Left cardiac atrium (tissue), 4 donors: ENCODE measurements at places on chromosomes 6 and 20. TPM values are rescaled to one million over a fixed set of nuclear protein-coding genes. Genes with fewer than 3 reads are reported as not detected.

SKIC2 gene
- total RNA-seq = 45.1 TPM

DNA sequence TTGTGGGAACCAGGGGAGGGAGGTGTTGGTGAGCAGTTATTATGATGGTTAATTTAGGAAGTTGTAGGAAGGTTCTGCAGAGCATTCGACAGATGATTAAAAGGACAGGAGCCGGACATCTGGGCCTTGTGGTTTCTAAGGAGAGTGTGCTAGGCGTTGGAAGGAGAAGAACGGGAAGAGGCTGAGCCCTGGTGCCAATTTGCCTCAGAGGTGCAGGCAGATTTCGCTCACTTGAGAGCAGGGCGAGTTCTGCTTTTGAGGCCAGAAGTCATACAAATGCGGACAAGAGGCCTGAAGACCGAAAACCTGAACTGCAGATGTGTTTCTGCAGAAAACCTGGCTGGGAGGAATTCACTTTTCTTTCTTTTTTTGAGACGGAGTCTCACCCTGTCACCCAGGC lies 30.5 kb upstream of the RPS6KA2 start:
- DNase-seq = no peak

DNA sequence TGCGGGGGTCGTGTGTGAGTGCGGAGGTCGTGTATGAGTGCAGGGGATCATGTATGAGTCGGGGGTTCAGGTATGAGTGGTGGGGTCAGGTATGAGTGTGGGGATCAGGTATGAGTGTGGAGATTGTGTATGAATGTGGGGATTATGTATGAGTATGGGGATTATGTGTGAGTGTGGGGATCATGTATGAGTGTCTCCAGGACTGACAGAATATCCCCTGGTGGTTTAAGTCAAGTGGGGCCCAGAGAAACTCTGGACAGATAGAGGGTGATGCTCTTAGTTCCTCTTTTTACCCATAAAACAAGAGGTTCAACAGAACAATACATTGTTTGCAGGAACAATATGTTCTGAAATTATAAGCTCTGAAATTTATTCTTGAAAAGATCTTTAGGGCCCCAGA lies 131.9 kb downstream of the UST start:
- no peak for DNase-seq

- no peak for DNase-seq
Measured at GRCh38 chr6:151130329-151130728, 109.4 kb upstream of the AKAP12 start.

DNA sequence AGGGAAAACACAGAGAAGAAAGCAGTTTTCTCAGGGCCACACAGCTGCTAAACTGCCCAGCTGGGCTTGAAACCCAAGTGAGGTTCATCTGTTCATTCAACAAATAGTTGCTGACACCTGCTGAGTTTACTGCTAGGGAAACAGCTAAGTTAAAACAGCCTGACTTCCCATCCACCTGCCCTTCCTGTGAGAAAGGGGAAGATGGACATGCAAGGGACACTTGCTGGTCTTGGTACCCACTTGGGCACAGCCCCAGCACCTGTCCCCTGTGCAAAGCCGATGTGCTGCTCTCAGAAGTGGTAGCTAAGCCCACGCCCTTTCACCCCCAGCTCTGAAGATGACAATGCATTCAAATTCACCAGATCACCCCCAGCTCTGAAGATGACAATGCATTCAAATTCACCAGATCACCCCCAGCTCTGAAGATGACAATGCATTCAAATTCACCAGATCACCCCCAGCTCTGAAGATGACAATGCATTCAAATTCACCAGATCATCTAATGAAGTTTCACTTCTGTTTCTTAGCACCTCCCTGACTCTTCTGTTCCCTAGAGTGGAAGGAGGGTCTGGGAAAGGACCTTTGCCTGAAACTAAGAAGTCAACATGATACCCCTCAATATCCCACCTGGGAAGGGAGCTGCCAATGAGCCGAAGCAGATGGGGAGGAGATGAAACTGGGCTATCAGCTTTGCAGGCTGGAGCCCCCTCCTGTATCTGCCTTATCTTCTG lies 46.0 kb upstream of the TOP1 start:
- DNase-seq = no peak

DNA sequence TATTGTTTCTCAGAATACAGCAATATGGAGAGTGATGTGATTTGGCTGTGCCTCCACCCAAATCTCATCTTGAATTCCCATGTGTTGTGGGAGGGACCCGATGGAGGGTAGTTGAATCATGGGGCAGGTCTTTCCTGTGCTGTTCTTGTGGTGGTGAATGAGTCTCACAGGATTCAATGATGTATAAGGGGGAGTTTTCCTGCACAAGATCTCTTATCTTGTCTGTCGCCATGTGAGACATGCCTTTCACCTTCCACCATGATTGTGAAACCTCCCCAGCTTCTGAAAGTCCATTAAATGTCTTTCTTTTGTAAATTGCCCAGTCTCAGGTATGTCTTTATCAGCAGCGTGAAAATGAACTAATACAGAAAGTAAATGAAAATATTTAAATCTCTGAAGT lies 234.8 kb upstream of the TENT5A start:
- no peak for DNase-seq

ZNF165 gene
- 0.24 TPM for total RNA-seq

PDYN gene
- not detected for total RNA-seq

DNA sequence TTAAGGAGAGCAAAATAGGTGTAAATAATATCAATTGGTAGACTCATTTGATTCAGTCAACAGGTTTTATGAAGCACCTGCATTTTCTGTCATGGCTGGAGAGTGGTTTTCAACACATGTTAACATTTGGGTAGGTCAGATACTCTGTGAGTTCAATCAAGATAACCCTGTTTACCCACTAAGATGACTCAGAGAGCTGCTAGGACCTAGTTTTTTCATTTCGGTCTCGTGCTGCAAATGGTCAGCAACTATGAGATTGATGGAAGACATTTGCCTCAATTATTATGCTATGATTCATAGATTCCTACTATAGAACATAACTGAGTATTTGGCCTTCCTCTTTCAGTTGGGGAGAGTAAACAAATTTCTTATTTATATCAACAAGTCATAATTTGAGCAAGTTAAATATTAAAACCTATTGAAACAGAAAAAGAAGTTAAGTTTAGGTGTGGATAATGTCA lies 391.4 kb upstream of the CITED2 start:
- no peak for DNase-seq

SLC25A27 gene
- 7.8 TPM for total RNA-seq

RBPJL gene
- total RNA-seq = not detected

MUC21 gene
- total RNA-seq = not detected

GRCh38 chr6:140909625-140910024 lies 1223.1 kb upstream of the GJE1 start:
- no peak for DNase-seq

DNA sequence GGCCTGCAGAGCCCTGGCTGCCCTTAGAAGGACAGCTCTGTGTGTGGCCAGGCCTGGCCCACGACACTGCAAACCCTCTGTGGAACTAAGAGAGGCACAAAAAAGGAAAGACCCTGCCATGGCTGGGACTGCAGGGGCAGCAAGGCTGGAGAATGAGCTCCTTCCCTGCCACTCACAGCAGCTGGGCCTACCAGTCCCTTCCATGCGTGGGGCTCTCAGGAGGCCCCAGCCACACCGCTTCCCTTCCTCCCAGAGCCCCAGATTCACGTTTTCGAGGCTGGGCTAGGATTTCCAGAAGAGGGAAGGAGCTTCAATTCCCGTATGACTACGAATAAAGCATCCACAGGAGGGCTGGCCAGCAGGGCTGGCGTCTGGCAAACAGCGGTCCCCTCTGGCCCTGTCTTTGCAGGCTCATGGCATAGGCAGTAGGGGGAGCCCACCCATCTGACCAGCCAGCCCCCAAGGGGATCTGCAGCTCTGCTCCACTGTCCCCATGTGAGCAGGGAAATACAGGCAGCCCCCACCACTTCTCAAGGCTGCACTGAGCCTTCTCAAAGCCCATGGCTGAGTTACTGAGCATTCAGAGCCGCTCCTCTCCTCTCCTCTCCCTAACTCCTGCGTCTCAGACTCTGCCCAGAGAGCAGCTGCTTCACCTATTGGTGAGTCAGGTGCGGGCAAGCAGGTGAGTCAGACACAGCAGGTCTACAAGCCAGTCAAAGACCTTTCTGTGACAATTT lies 53.1 kb downstream of the NINL start:
- no peak for DNase-seq

DNA sequence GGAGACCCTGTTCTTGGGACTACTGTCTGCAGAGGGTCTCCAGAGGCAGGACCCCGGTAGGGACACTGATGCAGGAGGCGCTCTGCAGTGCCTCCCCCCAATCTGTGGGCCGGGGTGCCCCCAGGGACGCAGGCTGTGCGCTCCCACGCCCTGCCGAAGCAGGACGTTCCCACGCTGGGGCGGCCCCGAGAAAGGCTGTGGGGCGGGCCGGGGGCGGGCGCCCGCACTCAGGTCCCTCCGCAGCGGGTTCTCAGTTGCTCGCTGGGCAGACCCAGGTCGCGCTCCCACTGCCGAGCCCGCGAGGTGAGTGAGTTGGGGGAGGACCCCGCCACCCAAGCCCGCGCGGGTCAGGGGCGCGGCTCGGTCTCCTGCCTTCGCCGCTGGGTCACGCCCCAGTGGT lies at the start of gene COX4I2:
TSS of gene COX4I2 (plus strand) at position 253 of the 400 bp plus-strand sequence. CDS start 1,106 bp downstream, outside the sequence.
- peak; percentile 33 for DNase-seq

DNA sequence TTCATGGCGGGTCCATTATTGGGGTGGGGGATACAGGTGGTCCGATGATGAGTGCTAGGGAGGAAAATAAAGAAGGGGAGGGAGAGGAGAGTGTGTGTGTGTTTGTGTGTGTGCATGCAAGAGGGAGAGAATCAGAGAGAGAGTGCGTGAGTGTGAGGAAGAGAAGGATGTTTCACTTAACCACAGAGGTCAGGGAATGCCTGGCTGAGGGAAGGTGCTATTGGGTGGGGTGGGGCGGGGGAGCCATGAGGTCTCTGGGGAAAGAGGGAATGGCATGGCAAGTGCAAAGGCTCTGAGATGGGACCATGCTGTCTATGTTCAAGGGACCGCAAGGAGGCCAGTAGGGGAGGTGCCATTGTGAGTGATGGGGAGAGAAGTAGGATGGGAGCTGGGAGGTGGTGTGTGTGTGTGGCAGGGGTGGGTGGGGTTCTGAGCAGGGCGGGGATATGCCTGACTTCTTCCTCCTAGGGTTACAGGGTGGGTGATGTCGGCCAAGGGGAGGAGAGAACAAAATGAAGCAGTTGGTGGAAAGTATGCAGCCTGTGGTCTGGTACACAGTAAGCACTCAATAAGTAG lies 23.0 kb downstream of the CEBPB start:
- no peak for DNase-seq

BPIFB2 gene
- total RNA-seq = not detected

NAPB gene
- 7.2 TPM for total RNA-seq

DNA sequence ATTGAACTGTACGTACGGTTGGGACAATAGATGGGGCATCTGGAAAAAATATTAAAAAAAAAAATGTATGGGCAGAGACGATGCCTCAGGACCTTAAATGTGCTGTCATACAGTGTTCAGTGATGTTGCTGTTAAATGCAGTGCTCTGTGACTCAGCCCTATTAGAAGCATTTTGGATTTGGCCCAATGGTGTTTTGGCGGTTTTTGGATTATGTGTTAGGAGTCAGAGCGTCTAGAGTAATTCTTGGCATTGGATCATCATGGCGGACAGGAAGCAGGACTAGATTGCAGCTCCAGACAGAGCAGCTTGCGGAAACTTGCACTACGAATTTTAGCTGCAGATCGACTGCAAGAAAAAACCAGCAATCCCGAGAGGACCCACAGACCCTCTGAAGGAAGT lies 280.0 kb downstream of the SOX4 start:
- peak; percentile 64 for DNase-seq

- no peak for DNase-seq
Measured at GRCh38 chr6:160454303-160454702, 106.1 kb downstream of the SLC22A3 start.

DNA sequence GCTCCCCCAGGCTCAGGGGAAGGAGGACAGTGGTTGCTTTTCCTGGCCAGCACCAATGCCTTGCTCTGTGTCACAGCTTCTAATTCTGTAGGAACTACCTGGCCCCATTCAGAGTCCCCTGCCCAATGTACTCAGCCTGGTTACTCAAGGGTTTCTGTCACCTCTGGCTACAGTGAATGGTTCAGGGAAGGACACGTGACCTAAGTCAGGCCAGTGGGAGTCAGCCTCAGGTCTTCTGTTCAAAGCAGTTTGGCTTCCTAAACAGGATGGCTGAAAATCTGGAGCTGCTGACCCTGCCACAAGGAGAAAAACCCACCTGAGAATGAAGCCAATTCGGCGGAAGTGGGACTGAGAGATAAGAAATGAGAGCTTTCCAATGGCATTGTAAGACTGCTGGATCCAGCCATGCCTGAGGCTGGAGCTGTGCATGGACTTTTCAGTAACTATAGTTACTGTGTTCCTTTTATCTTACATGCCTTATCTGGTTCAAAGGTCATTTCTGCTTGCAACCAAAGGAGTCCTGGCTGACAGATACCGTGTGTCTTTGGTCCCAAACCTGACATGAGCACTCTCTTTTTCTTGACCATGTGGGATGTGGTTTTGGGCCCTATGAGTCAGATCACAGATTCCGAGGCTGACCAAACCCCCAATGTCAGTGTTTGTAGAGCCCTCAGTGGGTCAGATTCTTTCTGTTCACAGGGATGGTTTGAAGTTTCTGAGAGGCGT lies 104.3 kb downstream of the SULF2 start:
- no peak for DNase-seq

BPHL gene
- 13.6 TPM for total RNA-seq

DNA sequence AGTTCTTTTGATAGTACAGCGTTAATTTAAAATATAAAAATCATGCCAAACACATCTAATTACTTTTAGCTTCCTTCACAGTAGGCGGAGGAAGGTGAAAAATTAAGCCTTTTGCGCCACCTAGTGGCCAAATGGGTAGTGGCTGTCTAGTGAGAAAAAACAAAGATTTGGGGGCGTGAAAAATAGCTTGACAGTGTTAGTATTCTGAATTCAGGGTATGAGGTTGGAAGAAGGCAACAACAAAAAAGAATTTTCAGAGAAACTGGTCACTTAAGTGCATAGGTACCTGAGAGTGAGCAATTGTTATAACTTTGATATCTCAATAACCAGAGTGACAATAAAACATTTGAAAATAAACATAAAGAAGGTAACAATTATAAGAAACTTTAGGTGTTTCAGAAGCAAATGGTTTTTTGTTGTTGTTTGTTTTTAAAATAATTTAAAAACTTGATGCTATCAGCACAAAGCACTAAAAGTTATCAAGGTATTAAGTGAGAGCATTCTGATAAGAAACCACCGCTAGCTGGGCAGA lies 14.3 kb downstream of the PSMB9 start:
- peak; percentile 85 for DNase-seq
